ENCODE measurements at places on chromosomes 16 and 17.
A peak's percentile ranks its signal among the peaks of the same experiment; 100 is the strongest.

DNA sequence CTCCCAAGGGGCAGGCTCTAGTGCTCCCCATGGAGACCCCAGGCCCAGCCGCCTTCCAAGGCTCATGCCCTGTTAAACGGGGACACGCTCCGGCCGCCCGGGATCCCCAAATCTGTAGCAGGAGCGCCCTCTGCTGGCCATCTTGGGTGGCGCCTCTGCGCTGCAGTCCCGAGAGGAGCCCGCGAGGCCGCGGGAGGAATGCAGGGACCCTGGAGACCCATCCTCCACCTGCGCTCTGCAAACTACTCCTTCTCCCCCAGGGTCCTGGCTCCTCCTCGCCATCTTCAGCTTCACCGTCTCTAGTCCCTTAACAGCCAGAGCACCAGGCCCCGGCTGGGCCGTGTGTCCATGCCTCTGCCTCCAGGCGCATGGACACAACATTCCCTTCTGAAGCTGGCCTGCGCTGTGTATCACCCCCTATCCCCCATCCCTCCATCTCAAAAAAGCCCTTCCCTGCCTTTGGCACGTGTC is 23.6 kb upstream of the KRT17 start:
- peak; percentile 97 for DNase-seq

DNA sequence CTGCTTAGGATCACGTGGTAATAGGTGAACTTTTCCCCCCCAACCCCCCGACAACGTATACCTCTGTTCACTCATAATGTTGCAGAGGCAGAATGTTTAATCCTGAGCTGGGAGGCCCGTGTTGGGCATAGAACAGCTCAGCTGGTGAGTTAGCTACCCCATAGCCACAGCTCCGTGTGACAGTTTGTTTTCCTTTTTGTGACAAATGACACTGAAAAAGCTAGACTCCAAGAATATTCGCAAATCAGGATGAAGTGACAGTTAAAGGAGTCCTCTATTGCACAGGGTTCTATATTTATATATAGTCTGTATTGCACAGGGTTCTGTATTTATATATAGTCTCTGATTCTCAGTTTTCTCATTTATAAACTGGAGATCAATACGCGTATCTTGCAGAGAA is 33.8 kb downstream of the MYH13 start:
- DNase-seq = no peak

DNA sequence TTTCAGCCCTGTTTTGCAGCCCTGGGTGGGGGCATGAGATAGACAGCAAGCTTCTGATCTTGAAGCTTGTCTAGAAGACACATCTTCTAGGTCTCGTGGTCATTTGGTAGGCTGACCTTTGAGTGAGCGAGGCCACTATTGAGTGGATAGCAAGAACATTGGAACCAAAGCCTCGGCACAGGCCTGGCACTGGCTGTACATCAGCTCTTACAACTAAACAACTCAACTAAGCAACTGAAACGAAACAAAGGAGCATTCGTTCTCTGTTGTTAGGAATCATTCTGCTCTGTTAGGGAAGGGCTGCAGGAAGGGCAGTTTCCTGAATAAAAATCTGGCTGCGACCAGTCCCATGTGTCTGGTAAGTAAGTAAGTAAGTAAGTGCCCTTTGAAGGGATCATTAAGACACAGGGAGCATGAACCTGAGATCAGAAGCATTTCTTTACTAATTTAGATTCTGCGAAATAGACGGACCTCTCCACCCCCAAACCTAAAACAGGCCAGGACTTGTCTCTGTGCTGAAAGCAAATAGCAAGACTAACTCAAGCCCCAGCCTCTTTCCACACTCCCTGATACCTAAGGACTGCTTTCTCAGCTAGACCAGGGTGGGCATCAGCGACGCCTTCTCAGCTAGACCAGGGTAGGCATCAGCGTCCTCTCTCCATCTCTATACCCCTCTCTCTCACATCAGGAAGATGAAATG is 22.7 kb downstream of the CYB561 start:
- DNase-seq = no peak

- no peak for DNase-seq
These were observed 37.4 kb upstream of the LONP2 start for GRCh38 chr16:48206594-48207242.

GRCh38 chr17:79556271-79556670 is 54.6 kb downstream of the RBFOX3 start:
- no peak for DNase-seq

DNA sequence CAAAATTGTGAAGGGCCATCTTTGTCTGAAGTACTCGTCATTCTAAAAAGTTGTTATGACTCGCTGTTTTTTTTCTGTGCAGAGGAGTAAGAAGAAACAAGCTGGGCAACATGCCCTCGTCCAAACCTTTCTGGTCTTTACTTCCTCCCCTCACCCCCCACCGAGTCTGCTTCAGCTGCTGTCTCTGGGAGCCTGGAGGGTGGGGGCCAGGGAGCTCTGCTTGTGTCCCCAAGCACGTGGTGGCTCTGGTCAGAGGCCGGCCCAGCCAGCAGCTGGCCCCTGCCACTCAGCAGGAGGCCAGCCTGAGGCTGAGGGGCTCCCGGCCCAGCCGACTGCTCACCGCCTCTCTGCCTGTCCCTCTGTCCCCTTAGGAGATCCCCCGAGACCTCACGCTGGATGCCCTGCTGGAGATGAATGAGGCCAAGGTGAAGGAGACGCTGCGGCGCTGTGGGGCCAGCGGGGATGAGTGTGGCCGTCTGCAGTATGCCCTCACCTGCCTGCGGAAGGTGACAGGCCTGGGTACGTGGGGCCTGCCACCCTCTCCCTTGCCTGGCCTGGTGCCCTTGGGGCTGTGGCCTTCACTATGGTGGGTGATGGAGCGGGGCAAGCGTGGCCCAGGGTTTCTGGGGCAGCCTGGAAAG is 53.7 kb upstream of the LGALS9 start:
- DNase-seq = no peak

DNA sequence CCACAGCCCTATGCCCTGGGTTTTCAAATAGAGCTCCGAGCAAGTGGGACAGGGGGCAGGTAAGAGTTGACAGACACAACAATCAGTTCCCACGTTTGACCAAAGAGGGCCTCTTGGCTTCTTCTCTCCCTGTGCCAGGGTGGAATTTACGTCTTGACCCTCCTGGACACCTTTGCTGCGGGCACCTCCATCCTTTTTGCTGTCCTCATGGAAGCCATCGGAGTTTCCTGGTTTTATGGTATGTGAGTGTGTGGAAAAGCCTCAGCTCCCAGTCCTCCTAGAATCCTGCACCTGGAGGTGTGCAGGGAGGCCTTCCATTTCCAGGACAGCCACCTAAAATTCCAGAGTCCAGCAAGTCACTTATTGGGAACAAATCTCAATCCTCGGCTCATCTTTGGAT is 42.5 kb downstream of the SLC6A2 start:
- no peak for DNase-seq

- no peak for DNase-seq
These were observed 111.9 kb downstream of the XYLT1 start for GRCh38 chr16:17358846-17359245.

- no peak for DNase-seq
These were observed 69.6 kb upstream of the ENDOV start for GRCh38 chr17:80345321-80345720.

DNA sequence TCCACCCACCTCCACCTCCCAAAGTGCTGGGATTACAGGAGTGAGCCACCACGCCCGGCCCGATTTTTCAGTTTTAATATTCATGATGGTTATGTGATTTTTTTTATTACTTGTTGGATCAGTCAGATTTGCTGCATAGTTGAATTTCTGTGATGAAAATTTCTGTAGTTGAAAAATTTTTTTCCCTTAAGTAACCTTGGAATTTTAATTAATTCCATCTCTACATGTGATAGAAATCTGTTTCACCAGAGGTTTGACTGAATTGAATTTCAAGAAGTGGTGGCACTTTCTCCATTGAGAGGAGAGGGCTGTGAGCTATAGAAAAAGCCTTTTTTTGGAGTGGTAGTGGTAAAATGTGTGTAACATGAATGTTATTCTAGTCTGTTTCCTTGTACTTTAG is 24.7 kb downstream of the WIPF2 start:
- DNase-seq = no peak

DNA sequence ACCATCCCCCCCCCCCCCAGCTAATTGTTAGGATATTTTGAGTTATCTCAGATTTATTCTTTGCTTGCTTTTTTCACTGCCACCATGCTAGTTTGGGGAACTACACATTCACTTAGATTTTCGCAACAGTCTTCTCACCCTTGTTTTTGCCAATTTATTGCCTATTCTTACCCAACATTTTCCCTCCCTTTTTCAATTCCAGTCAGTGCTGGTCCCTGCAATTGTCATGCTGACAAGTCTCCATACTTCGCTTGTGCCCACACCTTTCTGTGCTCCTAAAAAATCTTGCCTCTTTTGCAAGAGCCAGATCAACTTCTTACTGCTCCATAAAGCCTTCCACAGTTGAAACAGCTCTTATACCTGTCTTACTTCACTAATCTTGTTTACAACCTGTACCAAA is 16.3 kb downstream of the TNRC6A start:
- no peak for DNase-seq

DNA sequence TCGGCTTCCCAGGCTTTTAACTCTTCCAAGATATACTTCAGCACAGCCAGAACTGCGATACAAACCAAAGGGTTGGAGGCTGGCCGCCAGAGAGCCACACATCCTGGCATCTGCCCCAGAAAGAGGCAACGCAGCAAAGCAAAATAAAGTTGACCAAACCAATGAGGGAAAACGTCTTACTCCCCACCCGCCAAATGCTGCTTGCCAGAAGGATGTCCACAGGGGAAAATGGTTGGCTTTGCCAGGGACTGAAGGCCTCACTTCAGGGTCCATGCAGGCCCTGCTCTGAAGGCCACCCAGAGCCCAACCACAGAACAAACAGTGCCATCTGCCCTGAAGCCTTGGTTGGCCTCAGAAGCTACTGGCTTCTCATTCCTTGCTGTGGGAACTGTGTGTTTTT is 15.0 kb downstream of the CACNG1 start:
- DNase-seq = peak; percentile 30

GRCh38 chr16:28823291-28823872 is 583 bp downstream of the ATXN2L start:
- no peak for DNase-seq

- no peak for DNase-seq
These were observed 21.5 kb upstream of the SPN start for GRCh38 chr16:29641561-29641960.

- DNase-seq = no peak
These were observed 8.4 kb downstream of the TPPP3 start for GRCh38 chr16:67384778-67385510.

- DNase-seq = no peak
These were observed 19.4 kb downstream of the KRT9 start for GRCh38 chr17:41552455-41552854.

- no peak for DNase-seq
These were observed 21.3 kb downstream of the TPSD1 start for GRCh38 chr16:1277151-1277598.

GRCh38 chr16:12188935-12189249 is 212.4 kb downstream of the SNX29 start:
- no peak for DNase-seq

DNA sequence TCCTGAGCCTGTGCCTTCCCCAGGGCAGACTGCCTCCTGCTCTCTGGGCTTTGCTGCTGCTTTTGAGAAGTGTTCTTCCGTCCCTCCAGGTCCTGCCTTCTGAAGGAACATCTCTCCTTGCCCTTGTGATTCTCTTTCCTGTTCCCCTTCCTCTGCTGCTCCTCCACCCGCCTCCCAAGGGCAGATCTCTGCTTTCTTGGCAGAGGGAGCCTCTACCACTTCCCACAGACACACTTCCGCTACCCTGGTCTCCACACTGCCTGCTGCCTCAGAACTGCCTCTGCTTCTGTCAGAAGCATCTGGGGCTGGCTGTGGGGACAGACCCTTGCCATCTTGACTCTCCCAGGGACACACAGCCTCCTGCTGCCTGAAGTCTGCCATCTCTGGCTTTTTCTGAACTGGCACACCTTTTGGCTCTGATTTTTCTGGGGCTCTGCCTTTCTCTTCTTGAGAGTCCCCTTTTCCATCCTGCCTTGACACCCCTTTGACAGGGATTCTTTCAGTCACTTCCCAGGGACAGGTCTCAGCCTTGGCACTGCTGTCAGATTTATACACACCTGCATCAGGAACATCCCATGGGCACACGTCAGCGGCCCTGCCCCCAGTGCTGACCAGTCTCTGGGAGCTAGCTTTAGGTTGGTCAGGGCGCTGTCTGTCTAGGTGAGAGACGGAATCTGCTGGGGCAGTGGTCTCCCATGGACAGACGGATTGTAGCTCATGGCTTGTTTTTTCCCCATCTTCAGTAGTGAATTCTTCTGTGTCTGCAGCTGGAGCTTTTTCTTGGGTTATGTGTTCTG is 16.6 kb downstream of the GPR179 start:
- no peak for DNase-seq

DNA sequence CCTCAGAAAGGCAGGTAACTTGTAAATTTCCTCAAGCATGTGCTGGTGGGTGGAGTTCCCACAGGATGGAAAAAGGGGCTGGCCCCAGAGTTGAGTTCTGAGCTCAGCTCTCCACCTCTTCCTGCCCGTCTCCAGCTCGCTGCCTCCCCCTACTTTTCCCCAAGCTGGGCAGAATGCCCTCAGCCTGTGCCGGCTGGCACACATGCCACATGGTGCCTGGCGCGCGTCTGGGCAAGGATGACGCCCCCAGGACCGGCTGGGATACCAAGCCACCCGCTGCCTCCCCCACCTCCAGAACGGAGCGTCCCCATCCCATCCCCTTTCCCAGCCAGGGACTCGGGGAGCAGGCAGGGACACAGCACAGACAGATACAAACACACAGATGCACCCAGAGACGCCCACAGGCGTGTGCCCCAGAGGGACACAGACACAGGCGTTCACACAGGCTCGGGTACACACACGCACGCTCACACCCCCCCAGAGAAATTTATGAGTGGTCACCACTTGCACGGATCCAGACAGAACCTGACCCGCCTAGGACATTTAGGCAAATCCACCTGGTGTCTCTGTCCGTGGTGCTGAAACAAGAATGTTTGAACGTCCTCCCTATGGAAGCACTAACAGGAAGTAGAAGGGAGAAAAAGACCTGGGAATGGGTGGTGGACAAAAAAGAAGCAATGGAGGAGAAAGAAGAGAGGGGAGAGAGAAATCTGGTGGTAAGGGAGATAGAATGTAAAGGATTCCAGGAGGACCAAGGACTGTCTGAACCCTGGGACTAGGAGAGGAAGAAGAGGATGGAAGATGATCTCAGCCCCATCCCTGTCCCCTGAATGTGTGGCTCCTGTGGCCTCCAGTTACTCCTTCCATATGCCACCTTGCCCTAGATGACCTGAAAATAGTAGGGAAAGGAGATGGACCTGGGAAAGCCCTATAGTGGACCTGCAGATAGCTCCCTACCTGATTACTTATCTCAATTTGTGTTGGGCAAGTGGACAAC is 15.5 kb downstream of the NEUROD2 start:
- DNase-seq = peak; percentile 67
